ENCODE measurements at places on chromosomes 13 and 19. TPM values are rescaled to one million over a fixed set of nuclear protein-coding genes. Genes with fewer than 3 reads are reported as not detected.

The FOXA3 gene
- total RNA-seq, result 0.04 TPM

The WDR83 gene
- total RNA-seq, result 9.1 TPM

The KASH5 gene
- total RNA-seq, result not detected

The MAST1 gene
- 0.10 TPM for total RNA-seq

The MBD3L3 gene
- total RNA-seq, result not detected
